ENCODE measurements at places on chromosomes 7 and 10.

DNA sequence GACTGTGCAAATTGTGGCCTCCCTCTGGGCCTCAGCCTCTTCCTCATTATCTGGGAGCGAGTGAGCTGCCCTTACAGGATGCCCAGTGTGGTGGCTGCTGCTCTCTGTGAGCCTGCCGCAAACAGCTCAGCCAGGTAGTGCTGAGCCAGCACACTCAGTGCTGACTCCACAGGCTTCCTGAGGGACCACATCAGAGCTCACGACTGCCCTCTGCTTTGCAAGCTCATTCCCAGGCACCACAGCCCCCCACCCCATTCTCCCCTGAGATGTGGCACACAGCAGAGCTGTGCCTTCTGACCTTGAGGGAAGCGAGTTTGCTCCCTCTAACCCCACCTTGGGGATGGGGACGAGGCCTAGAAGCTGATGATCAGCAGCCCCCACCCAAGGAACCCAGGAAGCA is 230.5 kb upstream of the PPP2R2D start:
- DNase-seq, result no peak

GRCh38 chr10:100998991-100999741 is 442 bp upstream of the LZTS2 start:
- no peak for DNase-seq

DNA sequence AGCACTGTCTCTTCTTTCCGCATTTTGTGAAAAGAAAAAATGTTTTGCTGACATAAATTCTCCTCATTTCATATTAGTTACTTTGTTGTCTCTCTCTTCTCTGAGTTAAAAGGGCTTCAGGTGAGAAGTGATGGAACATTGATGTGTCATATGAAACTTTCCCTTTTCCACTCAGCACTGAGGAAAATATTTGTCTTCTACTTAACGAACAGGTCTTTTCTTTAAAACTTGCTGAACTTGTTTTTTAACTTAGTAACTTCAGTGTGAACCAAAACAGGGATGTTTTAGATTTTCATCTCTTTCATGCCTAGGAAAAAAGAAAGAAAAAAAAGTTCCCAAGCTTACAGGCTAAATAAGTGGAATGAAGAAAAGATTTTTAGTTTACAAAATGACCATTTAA is 19.0 kb upstream of the TSPAN12 start:
- DNase-seq, result no peak

GRCh38 chr7:36338256-36338655 is 51.4 kb upstream of the ANLN start:
- no peak for DNase-seq

- no peak for DNase-seq
Measured at GRCh38 chr10:17655009-17655408, 11.1 kb downstream of the STAM start.

All from SW 1271 (cell line).